ENCODE measurements at places on chromosomes 7 and 10. TPM values are rescaled to one million over a fixed set of nuclear protein-coding genes. Genes with fewer than 3 reads are reported as not detected.

The ERV3-1 gene
- 70.3 TPM for polyA plus RNA-seq

The BTBD16 gene
- polyA plus RNA-seq = 1.4 TPM

The FBXO24 gene
- polyA plus RNA-seq = 2.6 TPM

The NRG3 gene
- 18.0 TPM for polyA plus RNA-seq

The CFTR gene
- polyA plus RNA-seq = 11.3 TPM

The DYDC2 gene
- polyA plus RNA-seq = 3.5 TPM

The HPSE2 gene
- 0.81 TPM for polyA plus RNA-seq
